ENCODE measurements at places on chromosomes 2 and 18.

DNA sequence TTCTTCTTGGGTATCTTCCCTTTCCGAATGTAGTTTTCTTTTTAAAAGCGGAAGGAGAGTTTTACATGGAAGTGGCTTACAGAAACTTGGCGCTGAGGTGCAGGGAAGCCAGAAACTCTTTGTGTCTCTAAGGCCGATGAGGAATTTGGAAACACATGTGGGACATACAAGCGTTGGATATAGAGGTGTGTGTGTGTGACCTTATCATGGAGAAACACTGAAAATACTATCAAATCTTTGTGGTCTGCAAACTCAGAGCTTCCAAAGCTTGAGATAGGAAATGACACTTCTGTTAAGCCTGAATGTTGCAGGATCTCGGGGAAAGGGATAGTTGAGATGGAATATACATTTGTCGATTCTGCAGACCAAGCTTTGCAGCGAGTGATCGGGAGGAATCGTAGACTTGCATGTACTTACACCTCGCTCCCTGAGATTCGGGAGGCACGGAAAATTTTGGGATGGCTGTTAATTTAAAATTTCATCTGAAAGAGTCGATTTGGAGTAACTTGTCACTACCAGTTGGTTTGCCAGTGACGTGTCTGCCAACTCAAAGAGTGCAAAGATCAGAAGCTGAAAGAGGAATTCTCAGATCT is 1.0 kb downstream of the NAB1 start:
- DNase-seq = peak; percentile 19

DNA sequence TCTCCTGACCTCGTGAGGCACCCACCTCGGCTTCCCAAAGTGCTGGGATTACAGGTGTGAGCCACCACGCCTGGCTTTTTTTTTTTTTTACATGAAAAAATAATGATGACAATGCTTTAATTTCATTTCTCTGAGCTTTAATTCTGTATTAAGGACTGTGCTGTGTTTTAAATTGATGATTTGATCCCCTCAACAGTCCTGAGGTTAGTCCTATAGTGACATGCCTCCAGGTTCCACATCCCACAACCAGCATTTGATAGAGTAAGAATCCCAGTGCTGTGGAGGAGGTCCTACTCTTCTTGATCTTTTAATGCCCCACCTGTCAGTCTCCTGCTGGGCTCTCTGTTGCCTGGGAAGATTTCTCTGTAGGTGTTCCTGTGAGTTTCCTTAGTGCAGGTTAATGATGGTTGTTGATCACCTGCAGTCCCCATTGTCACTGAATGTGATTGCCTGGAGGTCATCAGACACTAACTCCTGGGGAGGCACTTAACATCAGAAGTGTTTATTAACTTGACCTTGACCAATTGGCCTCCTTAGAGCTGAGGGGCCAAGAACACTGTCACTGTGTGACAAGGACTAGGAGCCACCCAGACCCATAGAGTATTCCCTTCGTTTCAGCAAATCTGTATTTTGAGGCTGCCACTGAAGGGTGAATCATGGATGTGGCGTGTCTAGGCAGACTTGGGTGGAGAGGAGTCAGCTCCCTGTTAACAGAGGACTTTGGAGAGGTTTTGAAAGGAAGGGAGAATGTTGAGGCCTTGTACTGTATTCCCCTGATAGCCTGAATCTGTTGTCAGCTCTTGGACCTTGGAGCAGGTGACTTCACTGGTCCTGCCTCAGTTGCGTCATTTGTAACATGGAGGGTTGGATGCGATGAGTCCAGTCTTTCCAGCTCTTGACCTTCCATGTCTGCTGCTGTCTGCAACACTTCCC is 11.5 kb downstream of the ASAP2 start:
- DNase-seq = no peak

DNA sequence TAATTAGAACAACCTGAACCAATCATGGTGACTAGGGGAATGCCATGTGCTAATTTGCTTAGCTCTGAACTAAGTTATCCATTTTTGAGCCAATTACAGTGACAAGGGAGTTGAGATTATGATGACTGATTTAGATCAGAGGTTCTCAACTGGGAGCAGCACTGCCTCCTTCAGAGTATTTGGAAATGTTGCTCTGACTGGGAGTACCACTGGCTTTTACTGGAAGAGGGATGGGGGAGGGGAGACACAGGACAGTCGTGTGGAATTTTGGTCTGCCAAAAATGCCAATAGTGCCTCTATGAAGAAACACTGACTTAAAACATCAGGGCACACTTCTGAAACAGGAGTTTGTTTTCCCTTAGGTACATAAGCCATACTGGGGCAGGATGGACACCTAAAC is 48.1 kb upstream of the VPS54 start:
- DNase-seq = no peak

- DNase-seq = peak; percentile 49
These were observed 14.8 kb downstream of the ASPRV1 start for GRCh38 chr2:69946351-69947324.

- no peak for DNase-seq
These were observed 132.2 kb downstream of the BIRC6 start for GRCh38 chr2:32489061-32489460.

- DNase-seq = no peak
These were observed 574.1 kb downstream of the SATB2 start for GRCh38 chr2:198883604-198884003.

DNA sequence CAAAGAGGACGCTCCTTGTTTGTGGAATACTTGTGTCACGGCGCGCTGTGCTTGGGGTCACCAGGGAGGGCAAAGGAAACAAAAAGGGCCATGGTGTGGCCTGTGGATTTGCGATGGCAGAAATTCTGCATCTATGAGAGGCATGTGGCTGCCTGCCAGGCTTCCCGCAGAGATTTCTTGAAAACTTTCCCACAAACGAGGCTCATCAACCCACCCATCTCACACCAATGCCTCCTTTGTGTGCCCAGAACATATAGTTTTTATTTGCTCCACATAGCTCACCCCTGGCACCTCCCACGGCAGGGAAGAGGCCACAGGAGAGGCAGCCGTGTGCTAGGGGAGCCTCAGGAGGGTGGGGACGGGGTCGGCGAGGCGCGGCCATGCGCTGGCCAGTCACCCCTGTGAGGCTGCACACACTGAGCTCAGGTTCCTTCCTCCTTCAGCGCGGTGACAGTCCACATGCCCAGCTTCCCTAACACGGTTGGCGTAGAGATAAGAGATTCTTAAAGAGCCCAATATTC is 100.3 kb downstream of the MBP start:
- DNase-seq = peak; percentile 51

DNA sequence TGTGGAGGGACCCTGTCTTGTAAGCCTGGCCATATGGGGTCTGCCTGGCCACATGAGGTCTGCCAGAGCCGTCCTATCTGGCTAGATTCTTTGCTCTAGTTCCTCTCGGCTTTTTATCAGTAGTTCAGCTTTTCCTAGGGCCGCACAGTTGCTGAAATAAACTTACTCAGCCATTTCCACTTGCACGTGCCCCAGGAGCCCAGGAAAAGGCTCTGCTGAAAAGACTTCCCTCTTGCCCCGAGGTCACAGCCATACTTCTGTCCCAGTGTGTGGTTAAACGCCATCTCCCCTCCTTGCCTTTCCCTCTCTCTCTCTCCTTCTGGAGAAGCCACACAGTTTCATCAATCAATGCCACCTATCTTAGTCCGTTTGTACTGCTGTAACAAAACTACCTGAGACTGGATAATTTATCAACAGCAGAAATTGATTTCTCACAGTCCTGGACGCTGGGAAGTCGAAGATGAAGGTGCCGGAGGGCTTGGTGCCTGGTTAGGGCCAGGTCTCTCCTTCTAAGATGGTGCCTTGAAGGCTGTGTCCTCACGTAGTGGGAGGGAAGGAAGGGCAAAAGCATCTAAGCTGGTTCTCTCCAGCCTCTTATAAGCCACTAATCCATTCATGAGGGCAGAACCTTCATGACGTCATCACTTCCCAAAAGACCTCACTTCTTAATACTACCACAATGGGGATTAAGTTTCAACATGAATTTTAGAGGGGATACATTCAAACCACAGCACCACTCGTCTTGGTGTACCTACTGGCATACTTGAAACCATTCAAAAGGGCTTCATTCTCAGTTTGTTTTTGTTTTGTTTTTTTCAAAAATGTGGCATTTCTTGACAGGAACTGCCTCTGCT is 11.2 kb upstream of the GALM start:
- peak; percentile 69 for DNase-seq

DNA sequence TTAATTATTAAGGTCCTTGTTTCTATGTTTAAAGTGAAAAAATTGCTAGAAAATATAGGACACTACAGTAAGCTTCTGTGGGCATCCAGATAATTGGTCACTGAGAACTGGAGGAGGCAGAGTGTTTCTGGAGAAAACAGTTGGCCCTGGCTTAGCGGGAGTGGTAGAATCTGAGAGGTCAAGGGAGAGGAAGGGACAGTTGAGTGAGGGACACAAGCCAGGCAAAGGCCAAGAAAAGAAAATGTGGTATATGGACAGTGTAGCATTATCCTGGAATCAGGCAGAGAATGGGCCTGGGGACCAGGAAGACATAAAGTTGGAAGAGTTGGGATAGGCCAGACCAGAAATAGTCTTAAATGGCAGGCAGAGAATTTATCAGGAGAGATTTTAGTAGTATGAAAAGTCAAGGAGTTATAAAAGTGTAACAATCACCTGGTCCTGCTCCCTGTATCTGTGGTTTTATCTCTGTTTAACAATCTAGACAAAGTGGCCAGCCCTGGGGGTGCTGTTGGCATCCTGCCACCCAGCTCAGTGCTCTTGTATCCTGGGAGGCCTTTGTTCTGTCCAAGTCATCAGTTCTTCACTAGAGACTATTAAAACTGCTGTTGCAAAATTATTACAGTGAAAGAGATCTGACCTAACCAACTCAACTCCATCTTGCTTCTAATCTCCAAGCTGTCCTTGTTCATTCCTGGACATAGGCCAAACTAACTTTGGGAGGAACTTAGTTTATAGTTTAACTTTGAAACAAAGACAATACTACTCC is 15.4 kb upstream of the MSGN1 start:
- no peak for DNase-seq

DNA sequence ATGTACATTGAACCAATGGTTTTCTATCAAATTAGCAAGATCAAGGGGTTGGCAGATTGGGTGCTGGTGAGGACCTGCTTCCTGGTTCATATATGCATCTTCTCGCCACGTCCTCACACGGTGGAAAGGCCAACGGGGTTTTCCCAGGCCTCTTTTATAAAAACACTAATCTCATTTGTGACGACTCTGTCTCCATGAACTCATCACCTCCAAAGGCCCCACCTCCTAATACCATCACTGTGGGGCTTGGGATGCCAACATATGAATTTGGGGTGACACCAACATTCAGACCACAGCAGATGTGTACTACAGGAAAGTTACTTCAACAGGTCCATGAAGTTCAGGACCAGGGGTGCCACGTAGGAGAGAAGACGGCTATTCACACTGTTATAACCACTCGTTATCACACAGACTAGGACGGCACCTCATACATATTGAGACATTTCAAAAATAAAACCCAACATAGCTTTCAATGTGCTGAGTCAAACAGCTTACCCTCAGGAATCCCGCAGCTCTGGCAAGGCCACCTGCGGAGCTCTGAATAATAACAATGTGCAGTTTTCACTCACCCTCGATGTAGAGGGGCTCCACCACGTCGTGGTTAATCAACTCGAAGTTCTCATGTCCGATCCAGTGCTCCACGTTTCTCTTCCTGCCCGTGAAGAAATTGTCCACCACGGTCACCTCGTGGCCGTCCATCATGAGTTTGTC is 49.3 kb downstream of the UXS1 start:
- no peak for DNase-seq

- no peak for DNase-seq
These were observed 12.4 kb upstream of the TRIB2 start for GRCh38 chr2:12704378-12704777.

GRCh38 chr2:133092571-133092970 is 422.6 kb upstream of the LYPD1 start:
- DNase-seq = no peak

GRCh38 chr2:162075689-162076132 is 1.7 kb upstream of the DPP4 start:
- DNase-seq = no peak

DNA sequence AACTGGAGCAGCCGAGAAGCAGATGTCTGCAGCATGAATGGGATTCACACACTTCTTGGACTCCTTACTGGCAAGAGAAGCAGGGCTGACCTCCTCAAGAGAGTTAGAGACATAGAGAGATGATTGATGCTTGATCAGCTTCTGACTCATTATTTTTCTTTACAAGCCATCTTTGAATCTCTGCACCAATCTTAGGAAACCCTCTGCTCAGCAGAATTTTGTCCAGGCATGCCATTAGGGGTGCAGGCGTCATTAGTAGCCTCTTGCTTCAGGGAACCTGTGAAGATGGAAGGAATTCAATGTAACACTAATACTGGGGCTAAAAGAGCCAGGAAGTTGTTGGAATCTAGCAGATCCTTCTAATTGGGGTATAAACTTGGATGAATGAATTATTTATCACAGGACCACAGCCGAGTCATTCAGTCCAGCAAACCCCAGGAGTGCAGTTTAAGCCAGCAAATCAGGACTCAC is 151.8 kb downstream of the MGAT5 start:
- DNase-seq = no peak

DNA sequence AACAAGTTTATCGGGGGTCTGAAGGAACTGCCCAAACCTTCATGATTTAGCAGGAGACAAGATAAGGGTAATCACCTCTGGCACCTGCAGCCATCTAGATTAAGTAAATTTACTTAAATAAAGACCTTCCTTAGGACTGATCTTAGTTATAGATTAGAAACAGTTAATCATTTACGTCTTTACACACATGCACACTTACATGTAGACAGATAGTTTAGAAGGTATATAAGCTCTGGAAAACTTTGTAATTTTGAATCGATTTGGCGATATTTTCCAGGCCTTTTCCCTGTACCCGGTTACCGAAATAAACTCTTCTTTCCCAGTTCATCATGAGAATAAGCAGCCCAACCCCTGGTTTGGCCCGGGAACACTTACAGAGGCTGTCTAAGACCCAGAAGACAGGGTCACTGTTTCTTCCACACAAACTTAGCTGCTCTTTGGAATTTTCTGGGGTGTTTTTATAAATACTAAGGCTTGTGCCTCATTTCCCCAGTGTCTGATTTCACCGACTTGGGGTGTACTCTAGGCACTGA is 560 bp upstream of the SKA1 start:
- DNase-seq = no peak

- no peak for DNase-seq
These were observed 21.3 kb downstream of the NRP2 start for GRCh38 chr2:205703471-205704126.

DNA sequence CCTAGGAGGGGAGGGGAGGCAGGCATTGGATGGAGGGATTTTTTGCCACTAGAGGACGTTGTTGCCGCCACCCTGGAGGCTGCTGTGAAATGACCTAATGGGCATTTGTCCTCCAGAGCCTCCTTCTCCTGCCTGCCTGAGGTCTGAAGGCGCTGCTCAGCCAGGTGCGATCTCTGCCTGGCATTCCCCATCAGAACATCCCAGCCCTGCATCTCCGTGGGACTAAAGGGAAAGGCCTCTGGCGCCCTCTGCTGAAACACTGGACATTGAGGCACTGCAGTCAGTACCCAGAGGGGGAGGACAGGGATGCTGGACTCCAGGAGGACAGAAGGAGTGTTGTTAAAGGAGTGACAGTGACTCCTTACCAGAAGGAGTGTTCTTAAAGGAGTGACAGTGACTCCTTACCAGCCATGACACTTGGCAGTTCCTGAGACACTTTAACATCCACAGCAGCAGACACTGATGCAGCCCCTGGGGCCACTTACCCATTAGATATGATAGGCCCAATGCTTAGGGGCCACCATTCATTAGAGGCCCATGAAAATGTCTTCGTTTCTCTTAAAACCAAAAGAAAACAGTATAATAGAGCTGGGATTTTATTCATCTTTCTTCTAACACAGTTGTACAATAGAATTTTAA is 17.0 kb downstream of the THNSL2 start:
- DNase-seq = no peak

GRCh38 chr2:239586651-239587310 is 186.0 kb upstream of the HDAC4 start:
- DNase-seq = no peak

- DNase-seq = no peak
These were observed 55.7 kb downstream of the ITSN2 start for GRCh38 chr2:24304631-24305030.

Data from GF-D8 (cell line).